ENCODE measurements at places on chromosomes 3 and 15.

GRCh38 chr15:62104846-62105245 lies 38.1 kb downstream of the C2CD4A start:
- no peak for DNase-seq

DNA sequence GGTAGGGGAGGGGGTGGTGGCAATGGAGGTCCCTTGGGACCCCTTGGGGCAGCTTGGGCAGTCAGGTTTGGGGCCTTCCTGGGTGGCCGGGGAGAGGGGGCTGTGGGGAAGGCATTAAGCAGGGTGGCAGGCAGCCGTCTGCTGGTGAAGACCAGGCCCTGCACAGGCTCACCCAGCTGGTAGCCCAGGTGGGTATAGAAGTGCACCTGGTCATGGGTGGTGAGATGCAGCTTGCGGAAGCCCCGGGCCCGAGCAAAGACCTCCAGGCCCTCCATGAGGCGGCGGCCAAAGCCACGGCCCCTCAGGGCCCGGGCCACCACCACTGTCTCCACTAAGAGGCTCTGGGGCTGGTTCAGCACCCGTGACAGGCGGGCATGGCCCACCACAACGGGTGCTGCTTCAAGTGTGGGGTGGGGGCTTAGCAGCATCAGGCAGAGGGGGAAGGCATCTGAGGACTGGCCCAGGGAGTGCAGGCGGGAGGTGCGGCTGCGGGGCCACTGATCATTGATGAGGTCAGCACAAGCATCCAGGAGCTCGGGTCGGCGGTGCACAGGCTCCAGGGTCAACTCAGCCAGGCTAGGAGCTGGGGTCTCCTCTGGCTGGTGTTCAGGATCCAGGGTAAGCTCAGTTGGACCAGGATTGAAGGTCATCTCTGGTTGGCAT lies 2.4 kb downstream of the HYAL3 start:
- DNase-seq = no peak

DNA sequence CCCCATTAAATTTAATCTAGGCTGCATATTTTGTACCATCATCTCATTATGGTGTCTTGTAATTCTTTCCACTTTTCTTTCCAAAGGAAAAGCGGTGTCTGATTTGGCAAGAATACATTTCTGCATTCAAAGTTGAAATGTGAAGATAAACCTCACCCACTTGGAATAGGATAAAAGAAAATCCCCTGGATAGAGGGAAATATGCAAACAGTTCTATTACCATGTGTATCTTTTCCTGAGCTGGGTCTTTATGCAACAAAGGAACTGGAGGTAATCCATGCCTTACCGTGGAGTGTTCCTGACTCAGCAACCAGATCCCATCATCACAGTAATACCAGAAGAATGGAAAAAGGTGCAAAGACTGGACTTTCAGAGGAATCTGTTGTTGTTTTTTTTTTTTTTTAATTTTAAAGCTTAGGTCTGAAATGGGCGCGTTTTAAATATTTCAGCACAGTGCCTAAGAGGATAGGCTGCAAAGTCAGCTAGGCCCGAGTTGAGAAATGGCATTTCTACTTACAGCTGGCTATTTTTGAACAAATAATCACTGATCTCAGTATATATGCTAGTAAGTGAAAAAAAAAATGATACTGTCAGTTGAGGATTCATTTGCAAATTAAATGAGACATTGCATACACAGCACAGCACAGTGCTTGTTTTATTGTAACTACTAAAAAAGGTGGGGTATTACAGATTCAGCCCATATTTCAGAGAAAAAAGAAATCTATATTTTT lies 55.5 kb upstream of the ADAMTS9 start:
- no peak for DNase-seq

GRCh38 chr3:14204515-14205284 lies 26.1 kb downstream of the LSM3 start:
- DNase-seq = no peak

- DNase-seq = no peak
These were observed 36.5 kb downstream of the DZIP1L start for GRCh38 chr3:138078901-138079344.

DNA sequence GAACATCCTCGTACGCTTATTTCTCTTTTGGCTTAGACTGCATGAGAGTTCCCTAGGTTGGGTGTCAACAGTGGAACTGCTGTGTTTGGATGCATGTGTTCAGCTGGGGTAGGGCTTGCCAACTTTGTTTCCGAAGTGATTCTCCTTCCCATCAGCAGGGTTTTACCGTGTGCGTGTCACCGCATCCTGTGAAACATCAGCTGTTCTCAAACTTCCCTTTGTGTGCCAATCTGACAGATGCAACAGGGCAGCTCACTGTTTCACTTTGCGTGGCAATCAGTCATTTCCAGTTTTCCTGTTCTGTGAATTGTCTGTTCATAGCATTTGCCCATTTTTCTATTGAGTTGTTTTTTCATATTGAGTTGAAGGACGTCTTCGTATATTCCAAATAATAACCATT lies 218.8 kb downstream of the VPS13C start:
- no peak for DNase-seq

Data from activated T-cell treated with anti-CD3 and anti-CD28 coated beads, Interleukin-2, amount 50 U/mL, for 1 hour (primary cell).